HT-29 (cell line): ENCODE measurements at places on chromosomes 5 and 9.
A peak's percentile ranks its signal among the peaks of the same experiment; 100 is the strongest.

DNA sequence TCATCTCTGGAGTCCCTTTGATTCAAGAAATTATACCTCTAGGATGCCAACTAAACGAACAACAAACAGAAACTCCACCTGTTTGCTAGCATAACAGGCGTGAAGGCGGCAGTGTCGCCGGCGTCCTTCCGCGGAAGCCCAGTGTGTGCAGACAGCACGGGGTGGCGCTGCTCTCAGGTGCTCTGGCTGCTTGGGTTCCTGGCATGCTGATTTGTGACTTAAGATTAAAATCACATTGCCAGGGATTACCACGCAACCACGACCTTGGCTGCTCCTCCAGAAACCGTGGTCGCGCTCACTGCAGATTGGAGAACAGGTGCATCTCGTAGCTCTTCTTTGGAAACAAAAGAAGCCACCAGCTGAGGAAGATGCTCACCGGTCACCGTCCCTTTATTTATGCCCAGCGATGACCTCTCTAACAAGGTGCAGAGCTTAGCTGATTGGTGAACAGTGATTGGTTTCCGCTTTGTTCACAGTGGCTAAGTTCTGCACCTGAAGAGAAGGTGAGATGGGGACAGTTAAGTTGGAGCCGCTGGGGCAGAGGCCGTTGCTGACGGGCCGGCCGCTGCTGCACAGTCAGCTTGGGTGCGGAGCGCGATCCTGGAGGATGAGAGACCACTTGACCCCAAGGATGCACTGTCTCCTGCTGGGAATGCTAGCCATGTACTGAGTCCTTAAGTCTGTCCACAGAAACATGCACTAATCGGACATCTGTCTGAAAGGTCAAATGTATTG, 232.3 kb downstream of the FANCC start:
- no peak for DNase-seq

GRCh38 chr9:71814226-71814625, 45.9 kb upstream of the CEMIP2 start:
- no peak for DNase-seq

GRCh38 chr9:18728642-18729041, 254.7 kb downstream of the ADAMTSL1 start:
- no peak for DNase-seq

GRCh38 chr5:18159331-18159730, 525.1 kb downstream of the TAF11L14 start:
- no peak for DNase-seq

DNA sequence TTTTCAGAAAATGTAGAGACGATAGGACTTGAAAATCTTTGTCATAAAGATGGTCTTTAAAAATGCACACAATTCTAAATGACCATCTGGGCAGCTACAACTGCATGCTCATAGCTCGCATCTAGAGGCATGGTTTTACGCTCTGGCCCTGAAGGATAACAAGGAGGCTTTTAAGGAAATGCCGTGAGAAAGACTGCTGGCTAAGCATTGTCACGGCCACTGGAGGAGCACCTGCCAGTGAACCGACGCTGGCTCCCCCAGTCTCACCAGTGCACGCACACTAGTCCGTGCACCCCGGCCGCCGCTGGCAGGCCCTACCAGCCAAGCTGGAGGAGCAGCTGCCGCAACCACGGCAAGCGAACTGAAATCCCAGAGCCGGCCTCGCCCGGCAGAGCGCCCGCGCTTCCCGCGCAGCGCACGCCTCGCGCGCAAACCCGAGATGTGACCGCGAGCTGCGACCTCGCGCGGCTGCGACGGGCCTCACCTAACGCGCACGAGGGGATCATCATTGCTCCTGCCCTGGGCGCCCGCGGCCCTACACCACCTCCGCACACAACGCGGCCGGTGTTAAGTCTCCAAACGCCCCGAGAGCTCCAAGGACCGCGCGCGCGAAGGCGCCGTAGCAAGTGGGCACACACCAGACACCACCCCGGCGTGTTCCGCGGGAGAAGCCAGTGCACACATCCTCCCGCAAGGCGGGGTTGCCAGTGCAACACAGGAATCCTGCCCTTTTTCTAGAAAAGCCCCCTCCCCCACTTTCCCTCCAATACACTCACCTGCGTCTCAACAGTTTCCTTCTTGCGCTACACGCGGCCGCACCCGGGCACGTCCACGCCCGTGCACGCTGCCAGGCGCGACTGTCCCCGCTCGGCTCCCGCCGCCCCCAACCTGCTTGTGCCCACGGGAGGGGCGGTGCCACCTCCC, 5.3 kb downstream of the ELAVL2 start:
- DNase-seq, result no peak

DNA sequence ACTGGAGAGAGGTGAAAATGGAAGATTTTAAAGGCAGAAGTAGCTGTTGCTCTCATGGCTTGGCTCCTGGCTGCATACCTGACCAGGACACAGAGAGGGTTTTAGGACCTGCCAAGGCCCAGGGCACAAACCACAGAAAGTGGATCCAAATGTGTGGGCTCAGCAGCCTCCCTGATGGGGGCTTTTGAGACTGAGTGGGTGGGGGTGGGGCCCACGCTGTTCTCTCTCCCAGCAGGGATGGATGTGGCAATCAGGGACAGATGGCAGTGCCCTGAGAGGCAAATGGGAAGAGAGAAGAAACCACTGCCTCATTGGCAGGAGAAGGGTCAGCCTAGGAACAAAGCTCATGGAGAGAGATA, 34.9 kb upstream of the TIFAB start:
- no peak for DNase-seq

GRCh38 chr5:95846554-95847260, 24.2 kb upstream of the GLRX start:
- DNase-seq, result peak; percentile 83

- DNase-seq, result peak; percentile 19
These were observed 157.5 kb upstream of the SHB start for GRCh38 chr9:38226491-38226951.

- DNase-seq, result no peak
These were observed 625 bp upstream of the OLFM1 start for GRCh38 chr9:135086597-135087488.

DNA sequence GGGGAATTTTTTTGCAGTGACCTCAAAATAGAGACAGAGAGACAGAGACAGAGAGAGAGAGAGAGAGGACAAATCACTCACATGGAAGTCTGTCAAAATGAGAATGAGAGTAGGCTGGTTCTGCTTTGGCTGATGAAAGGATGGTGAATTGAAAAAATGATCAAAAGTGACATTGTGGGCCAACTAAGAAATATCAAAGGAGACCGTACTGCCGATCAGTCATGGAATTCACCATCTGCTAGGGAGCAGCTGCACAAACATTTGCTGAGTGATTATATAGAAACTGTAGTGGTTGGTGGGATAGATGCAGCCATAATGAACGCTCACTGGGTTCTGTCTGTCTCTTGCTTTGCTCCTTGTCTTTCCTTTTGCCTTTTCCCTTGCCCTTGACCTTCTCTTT, 476.6 kb upstream of the SGCD start:
- DNase-seq, result no peak

DNA sequence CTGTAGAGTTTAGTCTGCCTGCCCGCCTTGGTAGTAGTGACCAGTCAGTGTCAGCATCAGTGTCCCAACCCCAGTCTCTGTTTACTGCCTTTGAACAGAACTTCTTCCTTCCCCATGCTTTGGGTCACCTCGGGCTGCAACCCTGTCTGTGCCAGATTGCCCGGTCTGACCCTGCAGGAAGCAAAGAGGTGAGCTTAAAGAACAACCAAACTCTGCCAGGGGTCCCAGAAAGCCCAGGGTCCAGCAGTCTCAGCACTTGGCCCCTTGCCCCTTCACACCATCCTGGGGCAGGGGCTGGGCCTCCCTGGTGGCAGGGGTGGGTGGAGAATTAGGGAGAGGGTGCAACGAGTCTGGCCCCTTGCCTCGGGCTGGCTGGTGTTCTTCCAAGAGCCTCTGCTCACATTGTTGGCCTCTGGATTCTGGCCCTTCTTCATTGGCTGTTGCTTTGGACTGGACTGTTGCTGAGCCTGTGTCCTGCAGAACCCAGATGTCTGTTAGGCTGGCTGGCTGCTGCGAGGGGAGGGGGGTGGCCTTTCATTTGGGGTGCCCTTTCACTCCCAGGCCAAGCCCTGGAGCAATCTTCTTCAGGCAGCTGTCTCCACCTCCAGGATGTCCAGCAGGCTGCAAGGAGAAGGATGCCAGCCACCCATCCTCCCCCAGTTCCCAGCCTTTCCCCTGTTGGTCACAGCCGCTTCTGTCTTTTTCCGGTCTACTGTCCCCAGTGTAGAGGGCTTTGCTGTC, 51.2 kb downstream of the SAR1B start:
- no peak for DNase-seq

DNA sequence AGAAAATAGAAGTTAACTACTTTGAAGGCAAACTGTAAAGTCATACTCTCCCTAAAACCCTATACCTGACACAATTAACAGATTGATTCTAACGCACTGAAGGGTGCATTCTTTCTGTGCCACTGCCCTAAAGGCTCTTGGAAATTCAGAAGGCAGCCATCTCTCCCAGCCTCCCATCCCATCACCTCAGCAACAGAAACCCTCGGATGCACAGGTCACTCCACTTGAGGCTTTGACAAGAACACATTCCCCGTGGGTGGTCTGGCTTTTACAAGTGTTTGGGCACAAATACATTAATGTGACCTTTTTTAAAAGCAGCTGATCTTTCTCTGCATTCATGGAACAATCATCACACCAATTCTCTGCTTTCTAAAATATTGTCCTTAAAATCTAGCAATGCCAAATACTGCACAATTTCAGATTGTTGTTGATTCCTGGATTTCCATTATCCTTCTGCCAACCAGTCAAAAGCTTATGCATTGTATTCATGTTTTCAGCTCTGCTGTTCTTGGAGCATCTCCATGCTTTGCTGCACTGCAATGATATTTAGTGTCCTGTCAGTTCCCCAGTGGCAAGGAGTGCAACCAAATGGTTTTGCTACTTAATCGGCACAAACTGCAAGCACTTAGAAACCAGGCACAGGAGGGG, 175.6 kb downstream of the TMEM161B start:
- DNase-seq, result no peak

GRCh38 chr5:91026466-91026865, 356.7 kb downstream of the ARRDC3 start:
- DNase-seq, result peak; percentile 48

- no peak for DNase-seq
These were observed 267.7 kb upstream of the SMARCA2 start for GRCh38 chr9:1747417-1747967.

DNA sequence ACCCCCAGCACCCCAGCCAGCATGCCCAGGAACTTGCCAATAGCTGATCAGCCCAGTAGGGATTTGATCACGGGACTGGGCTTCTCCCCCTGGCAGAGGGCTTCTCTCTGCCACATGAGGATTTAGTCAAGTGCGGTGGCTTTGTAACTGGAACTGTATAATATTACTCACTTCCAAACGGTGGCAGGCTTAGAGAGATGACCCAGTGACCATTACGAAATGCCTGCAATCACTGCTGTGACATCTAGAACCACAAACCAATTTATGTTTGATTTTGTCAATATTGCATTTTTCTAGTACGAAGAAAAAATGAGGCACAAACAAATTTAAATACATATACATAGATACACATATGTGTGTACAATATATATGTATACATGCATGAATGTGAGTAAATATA, 192.1 kb downstream of the ERCC6L2 start:
- DNase-seq, result no peak

DNA sequence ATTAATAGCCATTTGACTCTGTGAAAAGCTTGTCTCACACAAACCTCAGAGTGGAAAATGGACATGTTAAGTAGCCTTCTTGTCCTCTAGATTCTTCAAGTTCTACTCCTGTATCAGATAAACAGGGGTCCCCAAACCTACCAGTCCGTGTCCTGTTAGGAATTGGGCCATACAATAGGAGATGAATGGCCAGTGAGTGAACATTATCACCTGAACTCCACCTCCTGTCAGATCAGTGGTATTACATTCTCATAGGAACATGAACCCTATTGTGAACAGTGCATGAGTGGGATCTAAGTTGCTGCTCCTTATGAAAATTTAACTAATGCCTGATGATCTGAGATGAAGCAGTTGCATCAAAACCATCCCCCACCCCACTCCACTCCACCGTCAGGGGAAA, 136.3 kb downstream of the TMEM232 start:
- peak; percentile 47 for DNase-seq

GRCh38 chr5:43039471-43040286, 440 bp downstream of the ANXA2R start:
- DNase-seq, result peak; percentile 91

- DNase-seq, result no peak
These were observed 147.2 kb downstream of the C9orf50 start for GRCh38 chr9:129473523-129474244.

DNA sequence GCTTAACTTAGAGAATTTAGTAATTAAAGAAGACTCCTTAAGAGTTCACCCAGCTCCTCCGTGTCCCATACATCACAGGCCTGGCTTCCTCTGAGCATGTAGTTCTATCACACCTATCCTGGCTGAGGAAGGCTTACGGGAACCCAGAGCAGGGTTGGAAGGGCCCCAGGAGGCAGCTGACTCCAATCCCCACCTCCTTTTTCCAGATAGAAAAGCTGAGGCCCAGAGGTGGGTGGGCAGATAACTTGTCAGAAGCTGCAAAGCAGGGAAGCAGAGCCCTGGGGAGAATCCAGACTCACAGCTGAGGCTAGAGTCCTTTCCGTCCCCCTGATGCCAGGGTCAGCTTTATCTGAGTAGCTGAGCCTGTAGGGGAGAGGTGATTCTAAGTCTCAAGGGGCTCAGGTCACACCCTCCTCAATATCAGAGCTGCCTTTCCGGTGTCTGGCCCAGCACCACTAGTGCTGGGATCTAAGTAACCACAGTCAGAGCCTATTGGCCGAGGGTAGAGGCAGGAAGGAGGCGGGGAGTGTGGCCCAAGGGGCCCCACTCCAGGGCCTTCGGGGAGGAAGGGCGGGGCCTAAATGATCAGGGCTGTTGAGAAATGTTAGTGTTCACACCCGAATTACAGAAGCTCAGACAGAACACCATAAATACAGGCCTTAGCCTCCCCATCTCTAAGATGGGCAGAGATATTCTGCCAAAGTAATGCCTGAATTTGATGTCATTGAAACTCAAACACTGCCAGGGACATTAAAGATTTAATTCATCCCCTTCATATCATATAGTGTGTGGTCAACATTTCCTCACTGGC, 9.9 kb downstream of the CCDC69 start:
- no peak for DNase-seq

GRCh38 chr9:105043370-105043936, 115.5 kb upstream of the ABCA1 start:
- DNase-seq, result no peak

DNA sequence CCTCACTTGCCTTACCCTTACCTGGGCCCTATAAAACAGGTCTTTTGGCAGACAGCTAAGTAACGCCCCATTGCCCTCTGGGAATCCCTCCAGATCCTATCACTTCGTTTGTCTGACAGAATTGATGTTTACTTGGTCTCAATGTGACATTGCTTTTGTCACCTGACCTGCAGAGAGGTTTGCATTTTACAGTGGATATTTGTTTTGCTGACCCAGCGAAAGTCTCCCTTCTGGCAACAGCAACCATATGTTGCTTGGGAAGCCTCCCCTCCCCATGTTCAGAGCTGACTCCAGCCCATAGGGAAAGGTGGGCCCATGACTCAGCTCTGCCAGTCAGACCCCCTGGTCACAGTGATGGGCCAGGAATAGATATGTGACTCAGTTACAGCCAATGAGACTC, 54.0 kb upstream of the LARP1 start:
- DNase-seq, result no peak
